ENCODE measurements at places on chromosomes 13 and 19. TPM values are rescaled to one million over a fixed set of nuclear protein-coding genes. Genes with fewer than 3 reads are reported as not detected.

The TNFSF9 gene
- total RNA-seq = 0.62 TPM

The ZNF112 gene
- total RNA-seq = 6.9 TPM

The IGFL3 gene
- not detected for total RNA-seq

The CLEC17A gene
- 0.76 TPM for total RNA-seq

GRCh38 chr19:5001615-5002014, 32.7 kb downstream of the KDM4B start:
- no peak for DNase-seq

DNA sequence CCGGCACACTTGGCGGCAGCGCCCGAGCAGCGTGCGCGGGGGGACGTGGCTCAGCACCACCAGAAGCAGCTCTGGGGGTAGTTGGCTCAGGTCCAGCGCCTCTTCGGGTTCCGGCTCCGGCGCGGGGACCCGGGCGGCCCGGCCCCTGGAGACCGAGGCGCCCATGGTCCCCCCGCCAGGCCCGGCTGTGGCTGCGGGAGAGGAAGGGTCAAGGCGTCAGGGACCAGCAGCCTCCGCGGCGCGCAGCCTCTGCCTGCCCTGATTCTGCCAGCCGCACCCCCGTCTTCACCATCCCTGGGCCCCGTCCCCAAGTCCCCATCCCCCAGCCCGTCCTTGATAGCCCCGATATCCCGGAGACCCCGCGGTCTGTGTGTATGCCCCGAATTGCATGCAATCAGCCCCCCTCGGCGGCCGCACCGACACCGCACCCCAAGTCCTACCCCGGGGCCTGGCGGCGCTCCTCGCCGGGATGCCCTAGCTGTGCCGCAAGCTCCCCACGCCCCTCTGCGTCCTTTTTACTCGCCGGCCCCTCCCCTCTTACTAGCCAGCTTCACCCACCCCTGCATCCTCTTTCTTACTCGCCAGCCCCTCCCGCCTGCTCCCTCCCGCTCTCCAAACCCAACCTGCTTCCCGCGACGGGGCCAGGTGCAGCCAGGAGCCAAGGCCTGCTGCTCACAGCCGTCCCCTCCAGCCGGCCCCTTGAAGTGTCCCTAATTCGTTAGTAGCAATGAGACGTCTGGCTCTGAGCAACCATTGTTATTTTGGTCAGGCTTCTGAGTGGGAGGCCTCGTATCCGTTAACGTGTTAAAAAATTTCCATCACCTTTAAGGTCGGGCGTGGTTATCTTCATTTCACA, at the start of gene FBXO27:
Gene FBXO27, minus strand, starts transcription at position 487 of the 856 bp plus-strand sequence. Its CDS starts 322 bp downstream, at position 165.
- peak; percentile 73 for DNase-seq

- DNase-seq = no peak
These were observed 10.8 kb downstream of the LATS2 start for GRCh38 chr13:21050288-21051197.

DNA sequence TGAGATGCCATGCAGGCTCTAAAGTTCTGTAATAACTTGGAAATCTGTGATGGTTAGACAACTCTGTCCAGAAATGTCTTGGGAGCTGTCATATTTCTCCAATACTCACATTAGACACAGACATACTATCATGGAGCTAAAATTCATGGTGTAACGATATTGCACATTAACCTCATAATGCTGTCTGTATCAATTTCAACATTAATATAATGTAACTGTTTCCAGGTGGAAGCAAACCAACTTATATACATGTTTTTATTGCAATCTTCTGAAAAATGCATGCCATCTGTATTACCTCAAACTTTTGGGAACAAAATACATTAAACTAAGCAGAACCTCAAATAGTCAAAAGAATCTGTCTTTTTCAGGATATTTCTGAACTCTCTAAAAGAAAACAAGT, 14.7 kb upstream of the SPART start:
- DNase-seq = no peak

DNA sequence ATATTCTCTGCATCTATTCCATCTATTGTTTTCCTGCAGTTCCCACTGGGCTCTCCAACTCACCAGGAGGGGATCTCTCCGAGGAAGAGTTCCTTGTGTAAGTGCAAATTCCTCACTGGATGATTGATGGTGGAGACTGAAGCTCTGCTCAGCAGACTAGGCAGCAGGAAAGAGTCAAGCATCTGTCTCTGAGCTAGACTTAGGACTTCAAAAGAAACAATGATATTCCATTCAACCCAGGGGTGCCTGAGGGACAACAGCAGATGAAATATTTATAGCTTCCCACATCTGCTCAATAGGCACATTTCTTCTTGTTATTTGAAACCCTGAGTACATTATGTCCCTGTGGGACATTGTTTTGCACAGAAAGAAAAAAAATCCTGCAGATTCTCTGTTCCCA, at the start of the genes OR7A5 and OR7C1:
Gene OR7A5, minus strand, starts transcription at position 175 of the 400 bp plus-strand sequence. CDS start 6,944 bp downstream, outside the sequence.
Gene OR7C1, minus strand, starts transcription at position 175 of the 400 bp plus-strand sequence. CDS start 35,049 bp downstream, outside the sequence.
- DNase-seq = no peak

DNA sequence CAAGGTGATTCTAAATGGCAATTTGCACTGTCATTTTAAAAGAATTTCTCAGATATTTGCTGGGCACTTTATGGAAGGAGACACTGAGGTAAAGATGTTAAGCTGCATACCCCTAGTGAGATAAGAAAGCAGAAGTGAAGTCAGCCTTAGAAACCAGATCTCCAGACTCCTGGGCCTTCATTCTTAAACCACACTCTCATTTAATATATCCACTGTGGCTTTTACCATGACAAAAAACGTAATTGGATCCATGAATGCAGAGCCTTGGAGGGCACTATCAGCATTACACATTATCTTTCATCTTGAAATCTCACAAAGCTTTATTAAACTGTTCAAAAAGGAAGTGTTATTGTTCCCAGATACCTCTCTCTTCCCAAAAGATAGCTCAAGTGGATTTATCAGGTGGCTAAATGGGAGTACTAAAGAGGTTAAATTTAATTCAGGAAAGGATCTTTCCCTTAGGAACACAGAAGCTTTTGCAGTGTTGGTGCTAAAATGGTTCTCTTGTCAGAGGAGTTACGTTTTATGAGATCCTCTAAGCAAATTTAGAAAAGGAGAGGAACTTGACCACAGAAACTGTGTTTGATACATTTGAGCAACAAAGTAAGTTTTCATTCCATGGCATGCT, 1060.4 kb downstream of the EFNB2 start:
- no peak for DNase-seq

- no peak for DNase-seq
These were observed 24.4 kb downstream of the CELF5 start for GRCh38 chr19:3248728-3249326.

- no peak for DNase-seq
These were observed 11.0 kb upstream of the EPSTI1 start for GRCh38 chr13:43003010-43003409.

DNA sequence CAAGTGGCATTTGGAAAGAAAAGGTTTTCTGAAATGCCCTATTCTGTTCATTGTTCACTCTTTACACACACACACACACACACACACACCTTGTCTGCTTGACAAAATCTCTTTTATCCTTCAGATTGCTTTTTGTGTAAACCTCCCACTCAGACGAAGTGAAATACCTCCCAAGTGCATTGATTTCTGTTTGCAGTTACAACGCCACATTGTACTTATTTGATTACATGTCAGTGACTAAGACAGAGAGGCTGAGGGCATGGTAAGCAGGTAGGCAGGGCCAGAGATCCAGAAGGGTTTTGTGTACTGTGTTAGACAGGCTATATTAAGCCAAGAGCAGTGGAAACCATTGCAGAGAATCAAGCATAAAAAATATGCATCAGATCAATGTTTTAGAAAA, 561.8 kb downstream of the GPC6 start:
- no peak for DNase-seq
